ENCODE measurements at places on chromosomes 4 and X. TPM values are rescaled to one million over a fixed set of nuclear protein-coding genes. Genes with fewer than 3 reads are reported as not detected.

- no peak for DNase-seq
Observed at GRCh38 chr4:41573502-41574001, 35.6 kb downstream of the LIMCH1 start.

The ATG4A gene
- polyA plus RNA-seq: 13.5 TPM

DNA sequence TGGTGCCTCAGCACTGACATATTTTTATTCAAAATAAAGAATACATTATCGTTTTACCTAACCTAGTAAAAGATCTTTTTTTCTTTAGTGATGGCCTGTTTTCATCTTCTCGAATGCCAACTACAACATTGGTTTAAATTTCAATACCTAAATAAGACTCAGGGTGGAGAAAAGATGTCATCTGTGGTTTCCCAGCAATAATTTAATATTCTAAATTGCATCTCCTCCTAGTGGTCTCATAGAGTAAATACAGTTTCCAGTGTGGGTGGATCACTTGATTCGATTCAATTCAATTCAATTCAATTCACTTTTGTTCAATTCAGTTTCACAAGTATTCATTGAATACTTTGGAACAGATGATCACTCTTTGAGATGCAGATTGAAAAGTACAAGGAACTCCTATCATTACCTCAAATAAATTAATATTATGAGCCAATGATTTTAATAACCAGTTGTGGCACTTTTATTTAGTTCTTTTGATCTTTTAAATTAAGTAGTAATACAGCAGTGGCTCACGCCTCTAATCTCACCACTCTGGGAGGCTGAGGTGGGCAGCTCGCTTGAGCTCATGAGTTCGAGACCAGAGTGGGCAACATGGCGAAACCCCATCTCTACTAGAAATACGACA lies 427.2 kb downstream of the FAT4 start:
- DNase-seq: no peak

DNA sequence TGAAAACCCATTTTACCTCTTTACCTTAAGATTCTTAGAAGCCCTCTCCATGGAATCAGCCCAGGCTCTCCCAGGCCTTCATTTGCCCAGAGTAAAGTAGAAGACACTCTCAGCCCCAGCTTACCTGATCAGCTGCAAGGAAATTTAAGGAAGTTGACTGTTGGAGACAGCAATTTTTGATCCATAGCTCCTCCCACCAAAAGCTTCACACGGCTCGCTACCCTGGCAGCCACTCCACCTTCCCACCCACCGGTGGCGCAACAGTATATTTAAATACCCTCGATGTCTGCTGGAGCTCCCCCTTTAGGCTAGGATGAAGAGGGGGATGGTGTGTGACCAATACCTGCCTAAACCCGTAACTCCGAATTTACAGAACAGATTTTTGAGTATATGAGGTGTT lies 75.4 kb downstream of the MBNL3 start:
- no peak for DNase-seq

GRCh38 chr4:80196922-80197573 lies at the start of gene PRDM8:
Gene PRDM8, plus strand, starts transcription at chr4:80197503. Its CDS starts 2,578 bp downstream, at chr4:80200081.
- DNase-seq: no peak

DNA sequence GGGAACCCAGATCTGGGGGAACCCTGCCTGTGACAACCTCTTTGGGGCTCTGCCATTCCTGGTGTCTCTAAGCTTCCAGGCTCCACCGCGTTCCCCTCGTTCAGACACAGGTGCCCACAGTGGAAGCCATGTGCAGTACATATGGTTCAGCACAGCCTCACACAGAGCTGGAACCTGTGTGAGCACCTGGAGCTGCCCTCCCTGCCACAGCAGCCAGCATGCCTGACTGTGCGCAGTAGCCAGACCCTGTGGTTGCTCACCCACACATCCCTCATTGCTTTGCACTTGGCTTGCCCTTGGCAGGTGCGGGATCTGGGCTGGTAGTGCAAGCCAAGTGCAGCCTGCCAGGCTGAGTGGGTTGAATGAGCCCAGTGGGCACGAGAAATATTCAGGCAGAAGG lies 814.2 kb downstream of the PDHA2 start:
- DNase-seq: no peak

The TCEAL9 gene
- 195 TPM for polyA plus RNA-seq

- no peak for DNase-seq
Observed at GRCh38 chrX:53163436-53163835, 61.6 kb downstream of the KDM5C start.

The PRR32 gene
- not detected for polyA plus RNA-seq

The SLC25A43 gene
- 6.7 TPM for polyA plus RNA-seq

The SSX2B gene
- not detected for polyA plus RNA-seq

The ELF4 gene
- 11.8 TPM for polyA plus RNA-seq
